ENCODE measurements at places on chromosomes 6 and 20.

DNA sequence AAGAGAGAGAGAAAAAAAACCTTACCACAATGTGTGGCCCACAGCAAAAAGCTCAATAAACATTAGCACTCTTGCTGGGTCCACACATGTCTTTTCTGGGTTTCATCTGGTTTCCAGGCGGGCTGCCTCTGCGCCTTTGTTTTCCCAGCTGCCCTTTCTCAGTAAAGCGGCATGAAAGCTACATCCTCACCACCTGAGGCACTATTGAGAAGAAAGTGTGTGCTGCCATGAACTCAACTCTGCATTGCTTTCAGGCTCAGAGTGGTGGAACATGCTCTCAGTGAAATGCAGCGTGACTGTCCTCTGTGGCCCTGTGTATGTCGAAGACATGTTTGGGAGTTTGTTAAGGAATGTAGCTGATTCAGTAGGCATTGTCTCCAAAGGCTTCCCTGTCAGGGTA is 102.3 kb downstream of the LYRM2 start:
- DNase-seq, result no peak

DNA sequence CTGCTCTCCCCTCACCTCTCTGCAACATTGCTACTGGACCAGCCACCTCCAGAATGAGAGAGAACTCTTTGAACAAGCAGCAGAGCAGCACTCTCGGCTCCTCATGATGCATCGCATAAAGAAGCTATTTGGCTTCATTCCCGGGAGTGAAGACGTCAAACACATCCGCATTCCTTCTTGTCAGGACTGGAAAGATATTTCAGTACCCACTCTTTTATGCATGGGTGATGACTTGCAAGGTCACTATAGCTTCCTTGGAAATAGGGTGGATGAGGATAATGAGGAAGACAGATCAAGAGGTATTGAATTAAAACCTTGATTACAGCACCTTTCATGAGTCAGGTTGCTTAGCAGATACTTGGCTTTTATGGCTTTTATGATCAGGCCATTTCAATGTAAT is 4.3 kb downstream of the CALHM4 start:
- DNase-seq, result peak; percentile 53

GRCh38 chr6:17865243-17865642 is 122.2 kb downstream of the KIF13A start:
- peak; percentile 55 for DNase-seq

GRCh38 chr6:45255434-45255833 is 72.7 kb upstream of the RUNX2 start:
- no peak for DNase-seq

DNA sequence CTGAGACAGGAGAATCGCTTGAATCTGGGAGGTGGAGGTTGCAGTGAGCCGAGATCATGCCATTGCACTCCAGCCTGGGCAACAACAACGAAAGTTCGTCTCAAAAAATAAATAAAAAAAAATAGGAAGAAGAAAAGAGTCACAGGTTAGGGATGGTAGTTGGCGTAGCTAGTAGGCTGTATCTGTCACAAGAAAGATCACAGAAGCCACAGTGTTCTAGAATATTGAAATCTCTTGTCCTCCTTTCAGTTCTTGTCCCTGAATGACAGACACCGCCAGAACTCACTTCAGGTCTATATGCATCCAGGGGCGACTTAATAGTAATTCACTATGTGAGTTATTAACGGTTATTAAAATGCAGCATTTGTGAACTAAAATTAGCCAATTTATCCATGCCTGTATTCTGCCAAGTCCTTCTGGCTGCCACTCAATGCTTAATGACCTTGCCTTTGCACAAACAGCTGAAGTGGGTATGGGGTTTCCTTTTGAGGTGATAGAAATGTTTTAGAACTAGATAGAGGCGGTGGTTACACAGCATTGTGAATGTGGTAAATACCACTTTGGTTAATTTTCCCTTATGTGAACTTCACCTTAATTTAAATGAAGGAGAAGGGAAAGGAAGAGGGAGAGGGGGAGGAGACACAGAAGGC is 41.3 kb upstream of the ZMYND8 start:
- no peak for DNase-seq

- DNase-seq, result no peak
Measured at GRCh38 chr20:48708116-48708515, 119.7 kb downstream of the PREX1 start.

DNA sequence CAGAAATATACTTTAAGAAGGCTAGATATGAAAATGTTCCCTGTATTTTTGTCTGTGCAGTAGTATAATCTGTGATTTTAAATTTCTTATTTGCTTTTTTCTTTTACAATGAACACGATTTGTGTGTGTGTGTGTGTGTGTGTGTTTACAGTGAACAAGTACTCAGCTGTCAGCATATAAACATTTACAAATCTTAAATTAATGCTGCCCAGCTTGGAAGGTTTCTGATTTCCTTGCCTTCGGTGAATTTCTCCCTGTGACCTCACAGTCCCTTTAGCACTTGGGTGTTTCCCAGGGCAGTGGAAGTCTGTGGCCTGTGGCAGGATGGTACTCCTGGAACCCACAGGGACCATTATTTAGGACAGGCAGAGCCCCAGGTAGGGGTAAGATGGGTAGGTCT is 37.6 kb downstream of the TXLNB start:
- no peak for DNase-seq

DNA sequence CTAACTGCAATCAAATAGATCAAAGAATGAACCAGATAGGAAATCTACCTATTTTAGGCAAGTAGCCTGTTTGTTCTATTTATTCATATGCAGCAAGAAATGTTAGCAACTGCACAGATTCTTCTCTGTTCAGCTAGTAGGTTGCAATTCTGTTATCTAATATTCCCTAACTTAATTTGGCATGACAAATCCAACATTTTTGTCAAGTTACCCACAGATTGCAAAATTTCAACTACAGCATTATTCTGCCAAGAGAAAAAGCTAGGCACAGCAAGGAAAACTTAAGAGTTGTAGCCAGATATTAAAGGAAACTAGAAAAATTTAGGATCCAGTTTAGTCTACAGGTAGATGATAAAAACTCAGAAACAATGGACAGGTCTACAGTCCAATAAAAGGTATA is 104.4 kb upstream of the SYNCRIP start:
- DNase-seq, result no peak

DNA sequence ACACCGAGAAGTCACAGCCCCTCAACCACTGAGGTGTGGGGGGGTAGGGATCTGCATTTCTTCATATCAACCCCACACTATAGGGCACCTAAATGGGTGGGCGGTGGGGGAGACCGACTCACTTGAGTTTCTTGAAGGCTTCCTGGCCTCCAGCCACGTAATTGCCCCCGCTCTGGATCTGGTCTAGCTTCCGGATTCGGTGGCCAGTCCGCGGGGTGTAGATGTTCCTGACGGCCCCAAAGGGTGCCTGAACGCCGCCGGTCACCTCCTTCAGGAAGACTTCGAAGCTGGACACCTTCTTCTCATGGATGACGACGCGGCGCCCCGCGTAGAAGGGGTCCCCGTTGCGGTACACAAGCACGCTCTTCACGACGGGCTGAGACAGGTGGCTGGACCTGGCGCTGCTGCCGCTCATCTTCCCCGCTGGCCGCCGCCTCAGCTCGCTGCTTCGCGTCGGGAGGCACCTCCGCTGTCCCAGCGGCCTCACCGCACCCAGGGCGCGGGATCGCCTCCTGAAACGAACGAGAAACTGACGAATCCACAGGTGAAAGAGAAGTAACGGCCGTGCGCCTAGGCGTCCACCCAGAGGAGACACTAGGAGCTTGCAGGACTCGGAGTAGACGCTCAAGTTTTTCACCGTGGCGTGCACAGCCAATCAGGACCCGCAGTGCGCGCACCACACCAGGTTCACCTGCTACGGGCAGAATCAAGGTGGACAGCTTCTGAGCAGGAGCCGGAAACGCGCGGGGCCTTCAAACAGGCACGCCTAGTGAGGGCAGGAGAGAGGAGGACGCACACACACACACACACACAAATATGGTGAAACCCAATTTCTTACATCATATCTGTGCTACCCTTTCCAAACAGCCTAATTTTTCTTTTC is at the start of gene DCDC2:
DCDC2 (minus strand) TSS at position 724 of the 883 bp plus-strand sequence; CDS start at position 415, 309 bp downstream.
- DNase-seq, result no peak

- no peak for DNase-seq
Measured at GRCh38 chr6:130467146-130468050, 101.6 kb downstream of the TMEM200A start.

GRCh38 chr6:42818416-42818815 is 36.6 kb downstream of the BICRAL start:
- no peak for DNase-seq

GRCh38 chr6:72272958-72273357 is 348.9 kb upstream of the KCNQ5 start:
- DNase-seq, result no peak

DNA sequence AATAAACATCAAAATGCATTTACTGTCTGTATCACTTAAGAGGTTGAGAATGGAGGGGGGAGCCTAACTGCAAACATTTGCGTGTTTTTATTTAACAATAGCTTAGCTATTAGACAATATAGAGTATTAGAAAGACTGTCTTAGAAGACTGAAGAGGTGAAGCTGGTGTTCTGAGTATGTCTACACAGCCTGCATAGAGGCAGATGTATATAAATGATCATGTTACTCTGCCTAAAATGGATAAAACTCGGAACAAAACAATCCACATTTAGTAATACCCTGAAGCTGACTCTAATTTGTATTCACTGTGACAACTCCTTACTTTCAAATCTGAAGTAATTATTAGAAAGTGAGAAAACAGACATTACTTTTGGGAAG is 181.9 kb downstream of the GMPR start:
- no peak for DNase-seq

- no peak for DNase-seq
Measured at GRCh38 chr6:53410508-53411258, 61.9 kb upstream of the ELOVL5 start.

- DNase-seq, result no peak
Measured at GRCh38 chr6:30750379-30750668, 6.0 kb upstream of the IER3 start.

DNA sequence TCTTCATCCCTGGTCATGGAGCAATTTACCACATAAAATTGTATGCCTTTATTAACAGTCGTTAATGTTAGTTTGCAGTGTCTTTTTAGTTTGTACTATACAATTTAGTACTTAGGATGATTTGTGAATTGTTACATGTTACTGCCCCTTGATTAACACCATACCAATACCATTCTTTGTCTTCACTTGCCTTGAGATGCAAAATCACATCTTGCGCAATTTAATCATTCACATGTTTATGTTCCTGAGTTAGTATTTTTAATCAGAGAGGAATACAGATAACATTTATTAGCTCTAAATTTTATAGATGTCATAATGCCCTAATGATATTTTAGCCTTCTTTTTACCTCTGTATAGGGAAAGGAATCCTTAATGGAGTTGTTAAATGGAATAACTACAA is 114.1 kb downstream of the SCAF8 start:
- no peak for DNase-seq

GRCh38 chr6:142695016-142695415 is 250.0 kb downstream of the HIVEP2 start:
- peak; percentile 55 for DNase-seq
